Activated CD4-positive, alpha-beta T cell treated with anti-CD3 and anti-CD28 coated beads for 36 hours (primary cell): ENCODE measurements at places on chromosomes 7 and 10. TPM values are rescaled to one million over a fixed set of nuclear protein-coding genes. Genes with fewer than 3 reads are reported as not detected.

Gene PPP1R17
- not detected for total RNA-seq

Gene TUBAL3
- not detected for total RNA-seq

Gene PCLO
- total RNA-seq: under 0.01 TPM

Gene PMPCB
- 86.9 TPM for total RNA-seq

Gene CCL24
- not detected for total RNA-seq

Gene ZNF467
- 0.25 TPM for total RNA-seq

Gene TMEM178B
- total RNA-seq: 0.23 TPM

GRCh38 chr10:3806603-3807002 is 21.6 kb upstream of the KLF6 start:
- peak overlapping the region; percentile 25 for H3K4me3 ChIP-seq
- no peak overlapping the region for H3K27ac ChIP-seq
- H3K4me1 ChIP-seq: peaks cover 65% of the 10 kb centered on the region
- no peaks in the 10 kb centered on the region for H3K27me3 ChIP-seq

DNA sequence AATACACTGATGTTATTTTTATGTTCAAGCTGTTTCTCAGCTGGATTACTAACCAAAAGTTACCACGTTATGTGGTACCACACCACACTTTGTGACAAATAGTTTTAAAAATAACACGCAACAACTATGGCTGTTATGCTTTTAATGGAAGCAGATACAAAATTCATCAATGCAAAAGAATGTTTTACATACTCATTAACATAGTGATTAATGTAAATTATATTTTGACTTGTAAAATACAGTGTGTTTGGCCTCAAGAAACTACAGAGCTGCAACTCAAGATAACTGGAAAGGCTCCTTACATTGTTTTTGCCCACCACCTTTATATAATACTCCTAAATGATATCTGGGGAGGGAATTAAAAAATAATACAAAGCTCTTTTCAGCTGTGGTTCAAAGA is 25.5 kb downstream of the NCOA4 start:
- H3K27me3 ChIP-seq: no peaks in the 10 kb centered on the region
- H3K36me3 ChIP-seq: peaks cover 45% of the 10 kb centered on the region
- no peak overlapping the region for H3K27ac ChIP-seq

- H3K27ac ChIP-seq: no peak overlapping the region
- H3K27me3 ChIP-seq: peaks cover 28% of the 10 kb centered on the region
- H3K36me3 ChIP-seq: no peaks in the 10 kb centered on the region
- H3K4me1 ChIP-seq: no peaks in the 10 kb centered on the region
- H3K4me3 ChIP-seq: no peak overlapping the region
- DNase-seq: no peak
Observed at GRCh38 chr10:75436896-75437295, 5.5 kb downstream of the LRMDA start.

GRCh38 chr10:4652111-4653010 is 173.6 kb upstream of the AKR1E2 start:
- peaks cover 4% of the 10 kb centered on the region for H3K27me3 ChIP-seq
- peak overlapping the region; percentile 90 for H3K27ac ChIP-seq
- peak overlapping the region; percentile 36 for H3K4me3 ChIP-seq
- H3K4me1 ChIP-seq: peaks cover 37% of the 10 kb centered on the region
- peak; percentile 54 for DNase-seq

- H3K27me3 ChIP-seq: peaks cover 2% of the 10 kb centered on the region
- H3K4me1 ChIP-seq: no peaks in the 10 kb centered on the region
- DNase-seq: no peak
- H3K36me3 ChIP-seq: no peaks in the 10 kb centered on the region
- no peak overlapping the region for H3K27ac ChIP-seq
Observed at GRCh38 chr10:27328946-27329345, 88.3 kb upstream of the ACBD5 start.

DNA sequence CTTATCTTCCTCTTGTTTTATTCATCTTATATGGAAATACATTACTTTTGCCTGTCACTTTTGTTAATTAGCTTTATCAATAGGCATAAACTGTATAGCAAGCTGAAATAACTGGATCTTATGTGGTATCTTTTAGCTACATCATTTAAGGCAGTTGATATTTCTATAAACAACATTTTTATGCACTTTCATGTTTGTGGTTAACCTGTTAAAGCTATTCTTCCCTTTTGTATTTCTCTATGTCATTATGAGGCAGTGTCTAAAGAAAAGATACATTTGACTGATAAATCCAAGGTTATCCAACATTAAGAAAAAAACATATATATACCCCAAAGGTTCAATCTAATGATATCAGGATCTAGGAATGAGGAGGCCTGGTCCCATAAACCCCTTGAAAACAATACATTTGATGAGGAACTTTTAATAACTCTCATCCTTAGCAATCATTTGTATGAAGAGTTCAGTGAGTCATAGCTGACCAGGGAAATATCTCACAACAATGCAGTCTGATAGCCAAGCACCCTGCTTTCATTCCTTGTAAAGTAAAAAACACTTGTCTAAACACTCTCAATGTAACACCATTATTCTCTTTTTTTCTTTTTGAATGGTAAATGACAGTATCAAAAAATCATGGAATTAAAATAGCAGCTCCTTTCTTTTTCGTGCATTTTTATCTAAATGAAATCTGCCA is 300.9 kb downstream of the NEBL start:
- H3K36me3 ChIP-seq: no peaks in the 10 kb centered on the region
- H3K4me3 ChIP-seq: no peak overlapping the region
- DNase-seq: no peak
- H3K27ac ChIP-seq: no peak overlapping the region
- no peaks in the 10 kb centered on the region for H3K4me1 ChIP-seq

GRCh38 chr7:74461970-74462706 is 8.4 kb downstream of the GTF2IRD1 start:
- H3K27ac ChIP-seq: no peak overlapping the region
- DNase-seq: no peak
- H3K4me3 ChIP-seq: no peak overlapping the region
- H3K4me1 ChIP-seq: peaks cover 6% of the 10 kb centered on the region
- no peaks in the 10 kb centered on the region for H3K36me3 ChIP-seq

DNA sequence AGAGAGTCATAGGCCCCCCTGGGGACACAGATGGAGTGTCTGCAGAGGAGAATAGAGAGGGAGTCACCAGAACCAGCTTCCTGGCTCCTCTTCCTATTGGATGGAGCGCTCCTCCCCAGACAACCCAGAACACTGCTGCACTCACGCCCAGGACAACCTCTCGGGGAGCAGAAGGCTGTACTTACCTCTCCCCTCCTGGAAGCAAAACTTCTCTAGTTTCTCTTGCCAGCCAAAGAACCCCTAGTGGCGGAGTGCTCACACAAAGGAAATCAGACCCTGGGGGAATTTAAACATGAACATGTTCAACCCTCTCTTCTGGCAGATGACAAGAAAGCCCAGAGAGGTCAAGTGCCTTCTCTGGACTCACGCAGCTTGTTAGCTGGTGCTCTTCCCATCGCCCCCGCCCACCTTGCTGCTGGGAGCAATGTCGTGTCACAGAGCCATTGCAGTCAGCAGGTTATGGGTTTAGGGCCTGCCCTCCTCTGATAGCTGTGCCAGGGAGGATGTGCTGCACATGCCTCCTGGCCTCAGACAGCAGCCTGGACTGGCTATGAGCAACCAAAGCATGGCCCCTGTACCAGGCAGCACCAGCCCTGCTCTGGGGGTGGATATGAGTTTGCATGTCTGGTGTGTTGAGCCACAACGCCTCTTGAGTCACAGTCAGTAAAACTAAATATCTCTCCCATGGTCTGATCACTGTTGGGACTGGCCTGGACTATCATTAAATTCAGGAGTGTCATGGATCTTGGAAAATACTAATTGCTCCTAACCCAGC is 84.4 kb downstream of the SLIT1 start:
- no peak for DNase-seq
- no peak overlapping the region for H3K27ac ChIP-seq
- peaks cover 3% of the 10 kb centered on the region for H3K27me3 ChIP-seq
- H3K36me3 ChIP-seq: no peaks in the 10 kb centered on the region

- DNase-seq: no peak
- H3K4me3 ChIP-seq: no peak overlapping the region
- no peaks in the 10 kb centered on the region for H3K27me3 ChIP-seq
- no peaks in the 10 kb centered on the region for H3K36me3 ChIP-seq
- H3K27ac ChIP-seq: no peak overlapping the region
- H3K4me1 ChIP-seq: no peaks in the 10 kb centered on the region
Observed at GRCh38 chr10:83078160-83078559, 1061.1 kb upstream of the GHITM start.

DNA sequence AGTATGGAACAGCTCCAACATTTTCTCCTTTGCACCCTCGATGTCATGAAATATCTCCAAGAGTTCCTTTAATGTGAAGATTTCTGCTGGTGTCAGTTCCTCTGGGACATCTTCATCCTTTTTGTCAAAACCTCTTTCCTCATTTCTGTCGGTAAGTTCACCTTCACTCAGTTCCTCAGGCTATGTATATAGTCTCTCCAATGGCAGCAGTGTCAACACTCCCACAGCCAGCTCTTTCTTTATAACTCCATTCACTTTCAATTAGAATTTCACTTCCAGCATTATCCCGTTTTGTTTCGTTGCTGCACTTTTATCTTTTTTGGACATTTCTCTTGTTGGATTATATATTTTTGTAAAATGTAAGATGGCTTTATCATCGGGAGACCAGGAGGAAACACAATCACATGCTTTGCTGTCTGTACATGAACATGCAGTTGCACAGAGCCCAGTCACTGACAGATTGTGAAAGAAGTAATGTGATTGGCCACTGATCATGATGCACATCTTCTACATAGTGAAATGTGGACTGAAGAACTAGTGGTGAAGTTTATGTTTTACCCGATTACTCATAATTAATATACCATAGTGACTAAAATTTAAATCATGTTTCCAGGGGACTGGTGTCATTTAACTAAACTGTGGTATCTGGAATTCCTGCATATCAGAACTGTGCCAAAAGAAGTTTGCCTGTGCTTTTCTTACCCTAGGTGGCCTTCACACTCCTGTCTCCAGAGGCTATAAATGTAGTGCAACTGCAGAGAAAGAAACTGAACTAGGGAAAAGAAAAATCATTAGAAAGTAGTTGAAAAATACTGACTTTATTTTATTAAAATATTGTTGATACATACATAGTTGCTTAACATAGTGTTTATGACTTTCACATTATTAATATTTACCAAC is 289.6 kb downstream of the PPP1R3A start:
- H3K36me3 ChIP-seq: no peaks in the 10 kb centered on the region
- H3K4me3 ChIP-seq: no peak overlapping the region
- no peak for DNase-seq
- no peak overlapping the region for H3K27ac ChIP-seq
- no peaks in the 10 kb centered on the region for H3K27me3 ChIP-seq

DNA sequence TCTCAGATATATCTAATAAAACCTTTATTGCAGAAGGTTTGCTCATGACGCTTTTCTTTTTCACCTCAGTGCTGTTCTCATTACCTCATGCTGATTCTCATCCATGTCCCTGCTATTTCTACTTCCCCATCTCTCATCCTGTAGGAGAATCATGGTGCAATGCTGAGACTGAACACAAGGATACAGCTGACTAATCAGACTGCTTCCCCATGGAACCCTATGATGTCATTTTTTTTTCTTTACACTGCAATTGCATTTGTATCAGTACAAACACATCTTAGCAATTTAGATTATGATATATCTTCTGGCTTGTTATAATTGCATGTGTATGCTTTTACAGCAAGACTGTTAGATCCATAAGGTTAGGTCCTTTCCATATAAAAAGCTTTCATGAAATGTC is 93.7 kb downstream of the SEMA3A start:
- no peak for DNase-seq
- no peaks in the 10 kb centered on the region for H3K4me1 ChIP-seq
- no peaks in the 10 kb centered on the region for H3K27me3 ChIP-seq
- H3K36me3 ChIP-seq: no peaks in the 10 kb centered on the region
- no peak overlapping the region for H3K4me3 ChIP-seq

DNA sequence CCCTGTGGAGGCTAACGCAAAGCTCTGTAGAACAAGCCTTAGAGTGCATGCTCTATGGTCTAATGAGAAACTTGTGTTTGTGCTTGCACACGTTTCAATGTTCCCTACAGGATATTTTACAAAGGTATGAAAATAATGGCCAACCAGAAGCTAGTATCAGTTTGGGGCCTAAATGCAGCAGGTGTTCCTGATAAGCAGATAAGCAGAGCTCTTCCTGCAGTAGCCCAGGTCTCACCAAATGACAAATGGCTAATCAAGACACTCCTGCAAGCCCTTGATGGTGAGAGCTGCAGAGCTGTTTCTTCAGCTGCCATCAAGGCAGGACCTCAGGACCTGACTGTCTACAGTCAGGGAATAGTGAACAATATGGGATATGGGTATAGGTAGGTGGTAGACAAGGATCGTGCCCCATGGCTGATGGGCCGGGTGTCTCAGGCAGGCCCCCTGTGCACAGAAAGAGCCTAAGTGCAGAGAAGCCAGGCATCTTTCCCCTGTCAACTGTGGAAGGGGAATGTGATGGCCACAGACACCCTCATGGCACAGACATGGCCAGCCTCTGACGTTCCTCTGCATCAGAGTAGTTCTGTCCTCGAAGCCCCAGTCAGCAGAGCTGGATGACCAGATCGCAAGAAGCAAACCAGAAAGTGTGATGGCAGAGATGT is 23.2 kb upstream of the RASSF4 start:
- no peak overlapping the region for H3K4me3 ChIP-seq
- no peaks in the 10 kb centered on the region for H3K36me3 ChIP-seq
- no peak overlapping the region for H3K27ac ChIP-seq
- peaks cover 5% of the 10 kb centered on the region for H3K4me1 ChIP-seq
- H3K27me3 ChIP-seq: peaks cover 2% of the 10 kb centered on the region

- no peaks in the 10 kb centered on the region for H3K36me3 ChIP-seq
- peaks cover 14% of the 10 kb centered on the region for H3K27me3 ChIP-seq
- no peak for DNase-seq
- H3K4me1 ChIP-seq: no peaks in the 10 kb centered on the region
Observed at GRCh38 chr10:113261161-113261560, 291.7 kb upstream of the HABP2 start.

- H3K27me3 ChIP-seq: no peaks in the 10 kb centered on the region
- H3K27ac ChIP-seq: no peak overlapping the region
- H3K4me1 ChIP-seq: peaks cover 26% of the 10 kb centered on the region
- peaks cover 28% of the 10 kb centered on the region for H3K36me3 ChIP-seq
- no peak for DNase-seq
- no peak overlapping the region for H3K4me3 ChIP-seq
Observed at GRCh38 chr7:116884691-116885090, 22.3 kb downstream of the CAPZA2 start.

- H3K4me3 ChIP-seq: no peak overlapping the region
- H3K36me3 ChIP-seq: no peaks in the 10 kb centered on the region
- no peaks in the 10 kb centered on the region for H3K4me1 ChIP-seq
- DNase-seq: no peak
- peaks cover 3% of the 10 kb centered on the region for H3K27me3 ChIP-seq
- no peak overlapping the region for H3K27ac ChIP-seq
Observed at GRCh38 chr10:131701131-131701947, 199.5 kb upstream of the PPP2R2D start.

- H3K27me3 ChIP-seq: no peaks in the 10 kb centered on the region
- no peak overlapping the region for H3K27ac ChIP-seq
- no peak overlapping the region for H3K4me3 ChIP-seq
- no peaks in the 10 kb centered on the region for H3K36me3 ChIP-seq
- DNase-seq: no peak
Observed at GRCh38 chr10:59432207-59432900, 70.0 kb upstream of the FAM13C start.
